Midbrain (tissue), 1 donor: ENCODE measurements at places on chromosomes 7 and 10.

GRCh38 chr10:44492678-44493077, 107.8 kb upstream of the CXCL12 start:
- no peak for DNase-seq

DNA sequence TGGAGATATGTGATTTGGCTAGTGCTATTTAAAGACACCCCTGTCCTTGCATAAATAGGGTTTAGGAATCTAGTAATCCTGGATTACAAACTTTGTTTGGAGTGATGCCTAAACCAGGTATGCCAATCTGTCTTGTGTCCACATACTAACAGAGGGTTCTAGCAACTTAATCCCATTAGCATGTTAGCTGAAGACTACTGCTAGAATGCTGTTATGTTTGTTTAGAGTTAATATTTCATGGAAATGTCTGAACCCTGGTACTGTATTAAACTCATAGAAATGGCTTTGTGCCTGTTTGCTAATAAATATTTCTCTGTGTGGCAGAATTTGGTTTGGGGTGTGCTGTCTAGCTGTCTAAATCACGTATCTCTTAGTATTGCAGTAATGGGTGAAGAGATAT, 150.8 kb downstream of the PFKFB3 start:
- DNase-seq = no peak

DNA sequence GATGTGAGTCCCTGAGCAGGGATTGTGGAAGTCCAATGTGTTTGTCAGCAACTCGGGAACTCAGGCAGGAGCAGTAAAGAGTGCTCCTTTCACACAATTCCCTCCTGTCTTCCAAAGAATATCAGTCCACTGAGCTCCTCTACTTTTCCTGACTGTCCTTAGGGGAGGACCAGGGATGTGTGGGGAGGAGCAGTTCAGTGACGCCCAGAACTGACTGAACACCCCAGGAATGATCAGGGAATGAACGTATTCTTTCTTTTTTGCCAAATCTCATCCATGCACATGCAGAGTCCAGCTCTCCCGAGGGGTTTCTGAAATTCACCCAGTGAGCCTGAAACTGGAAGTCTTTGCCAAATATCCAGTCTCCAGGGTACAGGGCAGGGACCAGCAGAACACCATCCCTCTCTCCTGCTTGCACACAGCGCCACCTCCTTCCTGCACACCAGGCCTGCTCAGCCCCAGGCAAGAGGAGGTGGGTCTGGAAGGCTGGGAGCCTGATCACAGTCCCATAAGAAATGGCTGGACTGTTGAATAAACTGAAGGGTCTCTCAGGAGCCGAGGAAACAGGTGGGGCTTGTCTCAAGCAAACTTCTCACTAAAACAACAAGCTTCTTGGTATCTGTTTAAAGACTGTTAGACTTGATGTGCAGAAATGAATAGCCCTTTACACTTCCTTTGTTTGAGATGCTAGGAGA, 294.7 kb downstream of the C7orf25 start:
- no peak for DNase-seq

GRCh38 chr10:23512355-23513058, 73.6 kb downstream of the OTUD1 start:
- no peak for DNase-seq

DNA sequence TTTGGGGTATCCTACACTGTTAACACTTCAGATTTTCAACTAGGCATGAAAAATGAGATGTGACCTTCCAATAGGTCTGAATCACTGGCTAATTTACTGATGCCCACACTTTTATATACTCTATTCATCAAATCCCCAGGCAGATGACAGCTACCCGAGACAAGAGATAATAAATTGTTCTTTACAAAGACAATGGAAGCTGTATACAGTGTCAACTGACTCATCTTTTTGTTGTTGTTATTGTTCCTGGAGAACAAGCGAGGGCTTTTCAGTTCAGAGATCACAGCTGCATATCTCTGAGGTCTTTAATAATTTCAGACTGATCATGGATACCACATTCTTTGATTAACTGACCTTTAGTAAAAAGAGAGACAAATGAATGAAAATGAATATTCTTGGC, 228.9 kb downstream of the SDHAF3 start:
- peak; percentile 77 for DNase-seq
